ENCODE measurements at places on chromosomes 4 and X.

DNA sequence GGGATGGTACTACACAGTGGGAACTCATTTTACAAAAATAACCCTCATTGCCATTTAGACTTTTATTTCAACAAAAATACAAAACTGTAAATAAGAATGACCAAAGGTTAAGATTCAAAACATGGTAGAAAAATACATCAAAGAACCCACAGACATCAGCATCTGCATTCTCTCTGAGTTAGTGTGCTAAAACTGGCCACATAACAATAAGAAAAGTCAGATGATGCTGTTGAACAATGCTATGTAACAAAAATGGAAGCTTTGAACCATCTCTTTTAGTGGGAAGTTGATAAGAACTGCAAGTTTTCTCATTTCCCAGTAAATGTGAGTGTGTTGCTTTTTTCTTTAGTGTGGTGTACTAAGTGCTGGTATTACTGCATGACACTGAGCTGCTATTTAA lies 888.4 kb upstream of the EPHA5 start:
- DNase-seq, result no peak

DNA sequence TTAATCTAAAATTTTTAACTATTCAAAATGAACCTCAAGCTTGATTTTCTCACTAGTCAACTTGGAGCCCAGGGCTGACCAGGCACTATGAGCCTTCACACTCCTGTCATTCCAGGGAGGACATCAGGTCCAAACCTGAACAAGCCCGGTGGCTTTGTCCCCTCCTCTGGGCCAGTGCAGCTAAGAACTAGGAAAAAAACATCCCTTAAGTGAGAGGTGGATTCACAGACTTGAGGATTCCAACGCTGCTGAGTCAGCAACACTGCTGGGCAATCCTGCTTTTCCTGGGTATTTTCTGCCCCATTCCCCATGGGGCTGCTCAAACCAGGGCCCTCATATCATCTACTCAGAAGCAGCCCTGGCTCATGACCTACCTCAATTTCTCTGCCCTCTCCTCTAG lies 4.0 kb downstream of the RNF212 start:
- DNase-seq, result no peak

DNA sequence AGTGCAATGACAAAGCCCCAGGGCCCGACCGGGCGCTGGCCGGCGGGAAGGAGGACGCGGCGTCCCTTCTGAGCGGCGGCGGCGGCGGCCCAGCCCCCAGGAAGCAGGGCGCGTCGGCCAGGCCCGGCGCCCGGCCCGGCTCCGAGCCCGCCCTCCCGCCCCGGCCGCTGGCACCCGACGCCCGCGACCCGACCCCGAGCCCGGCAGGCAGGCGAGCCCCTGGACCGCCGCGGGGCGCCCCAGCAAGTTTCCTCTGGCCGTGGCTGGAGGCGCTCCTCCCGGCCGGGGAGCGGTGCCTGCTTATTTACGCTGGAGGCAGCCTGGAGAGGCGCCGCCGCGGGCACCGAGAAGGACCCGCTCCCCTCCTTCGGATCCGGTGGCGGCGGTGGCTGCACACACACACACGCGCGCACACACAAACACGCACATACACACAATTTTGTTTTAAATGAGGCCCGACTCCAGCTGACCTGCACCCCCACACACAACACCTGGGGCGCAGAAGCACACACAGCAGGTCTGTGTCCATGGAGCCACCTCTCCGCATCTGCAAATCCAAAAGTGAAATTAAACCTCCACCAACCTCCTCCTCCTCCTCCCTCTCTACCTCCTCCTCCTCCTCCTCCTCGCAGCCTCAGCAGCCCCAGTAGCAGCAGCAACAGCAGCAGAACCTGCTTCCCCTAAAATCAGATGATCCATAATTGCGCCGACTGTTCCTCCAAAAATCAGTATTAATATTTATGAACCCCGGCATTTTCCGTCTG lies 669 bp downstream of the IRF2 start:
- peak; percentile 18 for DNase-seq

DNA sequence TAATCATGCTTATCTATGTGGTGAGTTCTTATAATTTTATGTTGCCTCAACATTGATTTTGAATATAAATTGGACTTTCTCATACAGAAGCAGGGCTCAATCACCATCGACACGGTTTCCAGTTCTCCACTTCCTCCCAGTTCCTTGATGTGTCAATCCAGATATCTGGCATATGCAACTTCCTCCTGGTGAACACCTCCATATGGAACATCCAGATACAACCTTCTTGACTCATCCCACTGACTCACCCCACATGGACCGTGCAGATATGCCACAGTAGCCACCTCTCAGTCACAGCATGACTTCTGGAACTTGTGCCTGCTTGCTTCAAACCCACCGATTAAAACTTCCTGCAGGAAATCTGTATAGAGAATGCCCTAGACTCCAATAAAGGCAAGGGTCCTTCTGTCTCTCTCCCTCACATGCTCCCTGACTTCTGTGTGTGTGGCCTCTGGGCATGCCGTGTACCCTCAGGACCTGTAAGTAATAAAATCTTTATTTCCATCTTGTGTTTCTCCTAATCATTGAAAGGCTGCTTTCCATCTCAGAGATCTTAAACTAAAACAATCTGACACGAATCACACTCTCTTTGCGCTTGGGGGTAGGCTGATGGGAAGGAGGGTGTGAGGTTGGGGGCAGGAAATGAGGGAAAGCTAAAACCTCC lies 67.0 kb downstream of the HTRA3 start:
- DNase-seq, result no peak

DNA sequence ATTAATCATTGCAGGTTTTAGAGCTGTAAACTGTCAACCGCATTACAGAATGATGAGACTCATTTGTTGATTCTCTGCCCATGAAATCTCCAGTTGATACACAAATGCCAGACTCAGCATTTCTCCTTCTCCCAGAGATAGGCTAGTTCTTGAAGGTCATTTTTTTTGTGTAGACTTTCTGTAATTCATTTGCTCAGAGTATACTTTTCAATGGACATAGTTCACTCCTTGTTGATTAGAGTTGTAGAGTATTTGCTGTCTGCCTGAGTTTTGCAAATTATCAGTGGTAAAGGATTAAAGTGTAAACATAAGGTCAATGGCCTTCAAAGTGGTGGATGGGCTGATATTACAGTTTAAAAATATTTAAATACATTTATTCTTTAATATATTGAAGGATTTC lies 15.2 kb upstream of the ALB start:
- DNase-seq, result no peak

- DNase-seq, result no peak
These were observed 16.4 kb downstream of the CCKAR start for GRCh38 chr4:26473893-26474292.

GRCh38 chrX:39631276-39632229 lies 466.2 kb downstream of the BCOR start:
- no peak for DNase-seq

DNA sequence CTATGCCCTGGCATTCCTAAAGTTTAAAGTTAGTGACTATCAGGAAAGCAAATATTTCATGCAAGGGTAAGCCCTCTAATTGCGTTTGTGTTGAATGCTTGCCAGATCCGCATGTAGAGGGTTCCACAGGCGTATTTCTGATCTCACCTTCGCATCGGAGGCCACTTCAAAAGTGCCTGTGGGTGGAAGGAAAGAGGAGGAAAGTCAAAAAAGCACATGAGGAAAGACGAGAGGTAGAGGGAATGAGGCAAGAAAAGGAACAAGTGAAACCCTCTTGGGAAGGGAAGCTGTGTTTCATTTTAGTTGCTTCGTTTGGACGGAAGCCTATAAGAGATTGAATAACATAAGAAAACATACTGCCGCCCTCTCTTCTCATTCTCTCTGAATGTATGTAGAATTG lies 628.8 kb downstream of the SPRY1 start:
- DNase-seq, result no peak

GRCh38 chrX:114268643-114269042 lies 315.2 kb upstream of the HTR2C start:
- no peak for DNase-seq

- no peak for DNase-seq
These were observed 24.5 kb upstream of the UGT2B11 start for GRCh38 chr4:69239092-69239491.

All from activated gamma-delta T cell treated with Interleukin-2 at 50 U/mL for 16 hours (primary cell).